Esophagus muscularis mucosa (tissue), 4 donors: ENCODE measurements at places on chromosomes 7 and 10. TPM values are rescaled to one million over a fixed set of nuclear protein-coding genes. Genes with fewer than 3 reads are reported as not detected.

- no peak overlapping the region for H3K4me3 ChIP-seq
- H3K27ac ChIP-seq: no peak overlapping the region
- H3K27me3 ChIP-seq: no peaks in the 10 kb centered on the region
- DNase-seq: no peak
- H3K4me1 ChIP-seq: no peaks in the 10 kb centered on the region
- H3K36me3 ChIP-seq: peaks cover 7% of the 10 kb centered on the region
Measured at GRCh38 chr10:73218431-73219191, 28.4 kb downstream of the DNAJC9 start.

- no peak overlapping the region for H3K4me3 ChIP-seq
- no peak for DNase-seq
- H3K27me3 ChIP-seq: no peaks in the 10 kb centered on the region
Measured at GRCh38 chr10:52923520-52923919, 150.9 kb upstream of the MBL2 start.

GRCh38 chr7:76191783-76192240, 9.9 kb upstream of the SRRM3 start:
- DNase-seq: no peak
- no peak overlapping the region for H3K27ac ChIP-seq
- H3K4me3 ChIP-seq: no peak overlapping the region
- peaks cover 33% of the 10 kb centered on the region for H3K27me3 ChIP-seq
- H3K4me1 ChIP-seq: no peaks in the 10 kb centered on the region

GRCh38 chr10:125692196-125692595, 9.2 kb upstream of the TEX36 start:
- H3K27me3 ChIP-seq: no peaks in the 10 kb centered on the region
- H3K27ac ChIP-seq: no peak overlapping the region
- no peaks in the 10 kb centered on the region for H3K36me3 ChIP-seq
- no peak overlapping the region for H3K4me3 ChIP-seq
- no peak for DNase-seq

- H3K36me3 ChIP-seq: no peaks in the 10 kb centered on the region
- peak overlapping the region; percentile 91 for H3K27ac ChIP-seq
- no peaks in the 10 kb centered on the region for H3K27me3 ChIP-seq
Measured at GRCh38 chr10:102781921-102782557, 38.3 kb downstream of the WBP1L start.

Gene GIMAP2
- 5.8 TPM for total RNA-seq

Gene FRMPD2
- not detected for total RNA-seq

Gene AKR1B15
- not detected for total RNA-seq

Gene ASB10
- not detected for total RNA-seq
